ENCODE measurements at places on chromosomes 12 and 14.

GRCh38 chr12:3049611-3050249 is 27.4 kb upstream of the TSPAN9 start:
- DNase-seq: no peak

DNA sequence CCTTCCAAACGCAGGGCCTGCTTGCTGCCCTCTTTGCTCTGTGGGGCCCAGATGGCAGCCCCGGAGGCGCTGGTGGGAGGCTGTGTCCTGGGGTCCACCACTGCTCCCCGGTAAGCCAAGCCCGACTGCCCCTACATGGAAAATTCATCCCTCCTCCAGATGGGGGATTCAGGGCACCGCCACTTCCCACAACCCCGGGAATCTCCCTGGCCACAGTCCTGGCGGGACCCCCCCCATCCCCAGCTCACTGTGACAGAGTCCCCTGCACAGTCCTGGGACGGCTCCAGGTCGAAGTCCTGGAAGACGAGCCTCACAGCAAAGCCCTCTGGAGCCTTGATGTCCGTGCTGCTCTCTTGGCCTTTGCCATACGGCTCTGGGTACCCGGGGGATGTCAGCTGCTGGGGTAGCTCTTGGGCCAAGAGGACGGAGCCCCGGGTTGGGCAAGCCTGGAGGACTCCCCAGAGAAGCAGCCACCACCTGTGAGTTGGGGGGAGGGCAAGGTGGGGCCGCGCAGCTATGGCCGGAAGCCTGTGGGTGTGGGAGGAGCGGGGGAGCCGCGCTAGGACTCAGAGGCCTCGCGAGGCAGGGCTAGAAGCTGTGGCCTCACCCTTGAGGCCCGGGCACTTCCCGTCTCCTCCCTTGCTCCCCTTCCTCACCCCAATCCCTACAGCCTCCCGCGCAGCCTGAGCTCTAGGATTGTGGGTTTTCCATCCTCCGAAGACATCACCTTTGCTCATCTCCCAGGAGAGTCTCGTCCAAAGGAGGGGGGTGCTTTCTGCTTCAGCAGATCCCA is 815 bp downstream of the C1RL start:
- DNase-seq: peak; percentile 69

DNA sequence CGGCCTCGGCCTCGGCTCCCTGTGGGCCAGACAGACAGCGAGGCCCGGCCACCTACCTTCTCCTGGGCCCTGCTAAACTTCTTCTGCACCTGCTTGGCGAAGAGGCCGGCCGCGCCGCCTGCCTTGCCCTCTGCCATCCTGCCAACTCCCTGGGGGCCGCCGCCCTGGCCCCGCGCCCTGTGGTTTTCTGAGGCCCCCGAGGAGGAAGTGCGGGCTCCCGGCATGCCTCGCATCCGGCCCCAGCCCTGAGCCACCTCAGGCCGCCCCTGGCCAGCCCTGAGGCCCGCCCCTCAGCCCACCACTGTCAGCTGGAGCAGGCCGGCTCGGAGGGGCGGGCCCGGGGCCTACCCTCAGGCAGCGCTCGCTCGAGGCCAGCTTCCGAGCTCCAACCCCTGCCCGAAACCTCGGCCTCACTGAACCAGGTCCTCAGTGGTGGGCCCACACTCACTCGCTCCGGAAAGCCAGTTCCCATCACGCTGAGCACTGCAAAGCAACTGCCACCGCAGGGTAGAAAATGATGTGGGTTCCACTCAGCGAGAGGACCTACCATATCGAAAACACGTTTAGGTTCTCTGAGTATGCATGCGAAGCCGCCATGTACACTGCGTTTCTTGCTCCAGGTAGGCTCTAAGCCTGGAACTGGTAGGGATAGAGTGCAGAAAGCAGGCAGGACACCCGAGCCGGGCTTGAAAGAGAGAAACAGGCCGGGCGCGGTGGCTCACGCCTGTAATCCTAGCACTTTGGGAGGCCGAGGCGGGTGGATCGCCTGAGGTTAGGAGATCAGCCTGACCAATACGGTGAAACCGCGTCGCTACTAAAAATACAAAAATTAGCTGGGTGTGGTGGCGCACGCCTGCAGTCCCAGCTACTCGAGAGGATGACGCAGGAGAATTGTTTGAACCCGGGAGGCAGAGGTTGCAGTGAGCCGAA is at the start of gene BIN2:
BIN2 (minus strand) TSS at position 209 of the 930 bp plus-strand sequence; CDS start at position 137, 72 bp downstream.
- DNase-seq: peak; percentile 80

DNA sequence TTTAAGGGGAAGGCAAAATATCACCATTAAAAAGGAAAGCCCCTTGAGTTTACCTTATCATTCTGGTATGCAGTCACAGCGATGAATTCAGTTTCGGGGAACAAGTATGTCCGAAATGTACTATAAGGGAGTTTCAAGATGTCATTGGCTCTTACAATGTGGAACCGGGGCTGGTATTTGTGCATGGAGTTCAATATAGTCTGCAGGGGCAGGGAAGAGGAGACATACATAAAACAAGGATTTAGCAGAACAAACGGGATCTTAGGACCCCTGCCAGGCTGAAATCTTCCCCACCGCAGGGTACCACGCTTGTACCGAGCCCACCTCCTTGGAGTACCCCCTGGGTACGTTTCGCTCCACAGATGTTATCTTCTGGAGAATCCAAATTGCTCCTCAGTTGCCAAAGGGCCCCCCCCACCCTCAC is 4.5 kb downstream of the TBX3 start:
- no peak for DNase-seq

DNA sequence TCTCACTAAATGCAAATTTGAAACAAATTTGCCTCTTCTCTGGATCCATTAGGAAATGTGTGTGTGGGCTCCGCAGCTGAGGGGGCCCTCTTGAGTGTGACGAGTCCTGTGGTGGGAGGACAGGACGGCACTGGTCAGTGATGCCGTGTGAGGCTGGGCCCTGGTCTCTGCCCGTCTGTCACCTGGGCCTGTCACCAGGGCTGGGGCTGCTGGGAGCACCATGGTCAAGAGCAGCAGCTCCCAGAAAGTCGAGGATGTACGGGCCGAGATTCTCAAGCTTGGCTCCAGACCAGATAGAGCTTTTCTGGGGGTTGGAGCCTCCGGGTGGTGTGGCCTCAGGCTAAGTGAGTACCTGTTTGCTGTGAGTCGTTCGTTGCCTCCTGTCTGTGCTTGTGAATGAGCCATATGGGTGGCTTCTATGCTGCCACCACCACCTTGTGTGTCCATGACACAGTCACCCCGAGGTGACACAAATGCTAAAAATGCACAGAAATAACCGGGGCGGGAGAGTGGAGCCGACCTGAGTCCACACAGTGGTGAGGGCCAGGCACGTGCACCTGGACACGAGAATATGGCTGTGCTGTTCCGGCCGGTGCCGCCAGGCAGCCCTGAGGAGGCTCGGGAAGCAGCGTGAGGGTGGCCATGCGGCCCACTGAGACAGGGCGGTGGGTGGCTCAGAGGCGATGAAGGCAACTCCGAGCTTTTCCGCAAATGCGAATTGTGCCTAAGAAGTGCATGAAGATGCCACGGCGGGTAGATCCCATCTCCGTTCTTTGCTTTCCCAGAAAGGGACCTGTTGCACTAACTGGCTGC is 8.7 kb downstream of the PGAM5 start:
- no peak for DNase-seq

DNA sequence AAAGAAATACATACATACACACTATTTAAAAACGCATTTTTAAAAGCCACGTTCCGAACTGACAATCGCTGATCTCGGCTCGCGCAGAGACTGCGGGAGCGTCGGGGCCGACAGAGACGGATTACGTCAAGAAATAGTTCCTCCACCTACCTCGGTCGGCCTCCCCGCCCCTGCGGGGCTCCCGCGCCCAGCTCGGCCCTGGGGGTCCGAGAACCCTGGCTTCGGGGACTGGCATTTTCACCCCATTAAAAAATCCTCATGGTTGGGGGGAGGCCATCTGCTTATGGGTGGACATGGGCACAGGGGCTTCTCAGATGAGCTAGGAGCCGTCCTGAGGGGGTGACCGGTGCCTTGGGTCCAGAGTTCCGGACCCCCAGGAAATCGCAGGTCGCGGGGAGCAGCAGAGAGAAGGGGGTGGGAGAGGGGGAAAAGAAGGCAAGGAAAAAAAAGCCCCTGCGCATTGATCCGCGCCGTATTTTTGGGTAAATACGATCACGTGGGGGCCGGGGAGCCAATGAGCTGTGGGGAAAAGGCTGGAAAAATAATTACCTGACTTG is 324 bp upstream of the HOXC9 start:
- DNase-seq: no peak

- no peak for DNase-seq
These were observed 39.0 kb downstream of the BAZ2A start for GRCh38 chr12:56591126-56591525.

DNA sequence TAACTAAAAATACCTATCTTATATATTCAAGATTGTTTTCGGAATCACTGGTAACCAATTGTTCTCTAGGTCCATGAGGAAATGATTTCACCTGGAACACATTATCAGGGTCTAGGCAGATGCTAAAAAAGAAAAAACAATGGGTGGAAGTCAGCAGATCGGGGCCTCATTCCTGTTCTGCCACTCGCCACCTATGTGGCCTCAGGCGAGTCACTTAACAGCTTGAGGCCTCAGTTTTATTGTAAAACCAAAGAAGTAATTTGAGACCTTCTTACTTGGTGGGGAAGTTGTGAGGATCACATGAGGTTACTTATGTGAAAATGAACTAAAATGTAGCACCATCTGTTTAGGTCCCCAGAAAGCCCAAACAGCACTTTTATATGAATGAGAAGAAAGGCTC is 6.2 kb upstream of the RNASE10 start:
- DNase-seq: no peak

DNA sequence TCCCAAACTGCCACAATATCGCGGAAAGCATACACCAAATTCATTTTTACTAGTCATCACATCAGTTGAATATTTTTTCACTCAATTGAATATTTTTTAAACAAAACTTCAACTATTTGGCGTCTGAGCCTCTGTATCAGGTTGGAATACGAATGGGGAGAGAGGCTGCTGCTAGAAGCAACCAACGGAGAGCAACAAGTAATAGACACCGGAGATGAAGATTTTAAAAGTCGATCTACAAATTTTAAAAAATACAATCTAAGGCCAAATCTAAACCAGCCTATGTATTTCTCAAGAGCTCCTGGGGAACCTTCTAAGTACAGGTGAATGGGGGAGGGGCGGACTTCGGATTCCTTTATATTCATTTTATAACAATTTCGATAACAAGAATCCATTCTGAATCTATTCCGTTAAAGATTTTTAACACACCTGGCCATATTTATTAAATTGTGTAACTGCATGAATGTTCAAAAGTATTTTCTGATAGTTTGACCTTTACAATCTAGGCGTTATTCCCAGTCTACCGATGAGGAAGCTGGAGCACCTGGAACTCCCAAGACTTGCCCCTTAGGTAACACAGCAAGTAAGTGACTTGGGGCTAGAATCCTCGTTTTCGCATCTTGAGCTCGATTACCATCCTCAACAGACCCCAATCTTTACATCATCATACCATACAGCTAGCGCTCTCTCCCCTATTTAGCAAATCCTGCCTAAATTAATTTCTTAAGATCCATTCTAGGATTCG is 1.2 kb downstream of the GNPNAT1 start:
- DNase-seq: no peak

GRCh38 chr14:33792009-33792719 is 158.7 kb downstream of the EGLN3 start:
- no peak for DNase-seq

GRCh38 chr14:97095269-97095668 is 298.1 kb downstream of the VRK1 start:
- no peak for DNase-seq

GRCh38 chr12:110379631-110380030 is 23.9 kb downstream of the ANAPC7 start:
- DNase-seq: no peak

- DNase-seq: no peak
These were observed 13.0 kb upstream of the TMED2 start for GRCh38 chr12:123571343-123571813.

- DNase-seq: no peak
These were observed 1348.9 kb upstream of the FLRT2 start for GRCh38 chr14:84181072-84181471.

DNA sequence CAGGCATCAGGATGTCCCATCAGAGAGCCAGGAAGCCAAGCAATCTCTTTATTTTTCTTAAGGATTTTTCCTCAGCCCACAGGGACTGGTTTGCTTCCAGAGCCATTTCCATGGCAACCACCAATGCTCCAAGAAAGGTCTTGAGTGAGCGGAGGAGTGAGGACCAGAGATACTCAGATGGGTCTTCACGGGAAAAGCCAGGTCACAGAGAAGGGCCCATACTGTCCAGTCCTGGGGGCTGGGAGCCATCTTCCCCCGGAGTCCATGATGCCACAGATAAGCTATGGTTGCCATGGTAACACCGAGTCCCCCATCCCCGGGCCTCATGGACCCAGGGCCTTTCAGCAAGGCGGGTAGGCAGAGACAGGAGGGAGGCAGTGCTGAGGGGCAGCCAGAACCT is 28.6 kb downstream of the CMKLR1 start:
- no peak for DNase-seq

DNA sequence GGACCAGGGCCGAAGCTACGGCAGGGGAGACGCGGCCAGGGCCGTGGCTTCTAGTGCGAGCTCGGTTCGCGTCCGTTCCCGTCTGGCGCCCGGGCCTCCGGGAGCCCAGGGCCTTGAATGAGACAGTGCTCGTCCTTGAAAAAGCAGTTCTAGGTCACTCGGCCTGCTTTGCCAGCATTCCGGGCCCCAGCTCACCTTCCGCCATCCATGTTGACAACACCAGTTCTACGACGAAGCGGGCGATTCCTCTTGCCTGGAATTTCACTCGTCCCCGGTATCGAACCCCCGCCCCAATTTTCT is 4.5 kb downstream of the OR10AD1 start:
- DNase-seq: no peak

- DNase-seq: no peak
These were observed 488.3 kb downstream of the APAF1 start for GRCh38 chr12:99133401-99133800.

GRCh38 chr12:124371366-124371765 is 76.5 kb downstream of the RFLNA start:
- no peak for DNase-seq

- DNase-seq: no peak
These were observed 6.8 kb upstream of the GDF11 start for GRCh38 chr12:55736076-55736475.

DNA sequence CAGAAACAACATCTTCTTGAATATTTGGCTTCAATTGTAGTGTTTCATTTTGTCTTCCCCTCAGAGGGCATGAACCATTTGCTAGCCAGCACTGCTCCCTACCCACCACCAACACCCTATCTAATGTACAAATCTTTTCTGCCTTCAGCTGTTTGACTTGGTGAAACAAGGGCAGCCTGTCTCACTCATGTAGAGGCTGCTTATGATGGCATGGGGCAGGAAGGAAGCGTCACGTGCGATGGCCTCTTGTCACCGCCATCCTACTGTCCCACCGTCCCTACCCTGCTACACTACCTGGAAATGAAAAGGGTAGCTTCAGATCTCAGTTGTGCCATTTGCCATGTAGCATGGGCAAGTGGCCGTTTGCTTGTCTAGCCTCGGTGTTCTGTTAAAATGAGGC is 29.9 kb upstream of the LRTM2 start:
- DNase-seq: no peak

DNA sequence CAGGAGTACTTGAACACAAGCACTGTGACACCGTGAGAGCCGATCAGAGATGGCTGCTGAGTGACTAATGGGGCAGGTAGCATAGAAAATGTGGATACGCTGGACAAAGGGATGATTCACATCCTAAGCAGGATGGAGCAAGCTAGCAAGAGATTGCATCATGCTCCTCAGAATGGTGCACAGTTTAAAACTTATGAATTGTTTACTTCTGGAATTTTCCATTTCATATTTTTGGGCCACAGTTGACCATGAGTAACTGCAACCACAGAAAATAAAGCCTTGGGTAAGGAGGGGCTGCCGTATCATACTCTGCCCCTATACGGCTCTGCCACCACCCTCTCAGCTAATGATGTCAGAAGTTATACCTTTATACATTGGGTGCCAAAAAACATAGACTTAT is 23.3 kb upstream of the MARK3 start:
- DNase-seq: no peak
